ENCODE measurements at places on chromosomes 6 and 20.
A peak's percentile ranks its signal among the peaks of the same experiment; 100 is the strongest.

DNA sequence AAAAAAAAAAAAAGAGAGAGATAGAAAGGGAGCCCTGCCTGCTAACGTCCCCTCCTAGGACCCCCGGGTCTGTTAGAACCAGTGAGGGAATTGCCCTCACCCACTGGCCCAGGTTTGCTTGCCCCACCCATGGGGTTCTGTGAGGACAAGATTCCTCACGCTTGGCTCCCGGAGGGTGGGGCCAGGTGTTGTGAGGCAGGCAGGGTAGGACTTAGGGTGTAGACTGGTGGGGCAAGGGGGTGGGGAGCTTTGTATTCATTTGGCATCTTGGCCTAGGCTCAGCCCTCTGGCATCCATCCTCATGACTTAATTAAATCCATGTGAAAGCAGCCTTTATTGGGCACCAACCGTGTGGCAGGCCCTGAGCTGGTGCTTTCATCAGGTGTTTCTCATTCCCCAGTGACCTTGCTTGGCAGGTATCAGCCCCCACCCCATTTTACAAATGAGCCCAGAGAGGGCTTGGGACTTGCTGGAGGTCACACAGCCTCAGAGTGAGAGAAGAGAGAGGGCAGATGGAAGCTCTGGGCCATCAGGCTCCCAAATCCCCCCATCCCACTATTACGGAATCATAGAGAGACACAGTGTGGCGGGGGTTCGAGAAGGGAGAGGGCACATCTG is 19.0 kb downstream of the RAB44 start:
- no peak for DNase-seq

GRCh38 chr6:111980971-111981840 is 72.7 kb upstream of the CCN6 start:
- peak; percentile 33 for DNase-seq

DNA sequence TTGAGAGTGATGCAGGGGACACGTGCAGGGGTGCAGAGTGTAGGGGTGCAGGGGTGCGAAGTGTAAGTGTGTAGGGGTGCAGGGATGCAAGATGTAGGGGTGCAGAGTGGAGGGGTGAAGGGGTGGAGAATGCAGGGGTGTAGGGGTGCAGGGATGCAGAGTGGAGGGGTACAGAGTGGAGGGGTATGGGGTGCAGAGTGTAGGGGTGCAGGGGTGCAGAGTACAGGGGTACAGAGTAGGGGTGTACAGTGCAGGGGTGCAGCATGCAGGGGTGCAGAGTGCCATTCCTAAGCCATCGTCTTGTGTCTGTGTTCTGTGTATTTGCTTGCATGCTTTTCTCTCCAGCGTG is 345.4 kb downstream of the TAF4 start:
- DNase-seq = no peak

DNA sequence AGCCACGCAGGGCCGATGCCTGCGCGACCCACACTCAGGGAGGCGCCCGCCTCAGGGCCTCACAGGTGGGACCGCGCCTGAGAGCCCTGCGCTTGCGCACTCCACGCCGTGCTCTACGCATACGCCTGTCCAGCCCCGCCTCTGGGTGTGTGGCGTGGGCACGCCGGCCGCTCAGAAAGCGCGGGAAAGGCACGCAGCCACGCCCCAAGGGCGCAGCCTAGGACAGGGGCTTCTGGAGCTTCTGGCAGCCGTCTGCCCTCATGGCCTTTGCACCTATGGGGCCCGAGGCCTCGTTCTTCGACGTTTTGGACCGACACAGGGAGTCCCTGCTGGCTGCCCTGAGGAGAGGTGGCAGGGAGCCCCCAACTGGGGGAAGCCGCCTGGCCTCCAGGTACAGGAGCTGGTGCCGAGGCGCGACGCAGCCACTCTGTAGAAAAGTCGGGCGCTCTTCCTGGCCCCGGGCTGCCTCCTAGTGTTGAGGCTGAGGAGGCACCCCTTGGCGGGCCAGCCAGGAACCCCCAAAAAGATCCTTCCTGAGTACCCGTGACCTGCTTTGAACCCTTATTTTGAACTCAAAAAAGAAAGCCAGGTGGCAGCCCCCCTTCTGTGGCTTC is at the start of gene SPO11:
TSS of gene SPO11 (plus strand) at position 196 of the 614 bp plus-strand sequence. CDS start at position 261, 65 bp downstream.
- DNase-seq = no peak

DNA sequence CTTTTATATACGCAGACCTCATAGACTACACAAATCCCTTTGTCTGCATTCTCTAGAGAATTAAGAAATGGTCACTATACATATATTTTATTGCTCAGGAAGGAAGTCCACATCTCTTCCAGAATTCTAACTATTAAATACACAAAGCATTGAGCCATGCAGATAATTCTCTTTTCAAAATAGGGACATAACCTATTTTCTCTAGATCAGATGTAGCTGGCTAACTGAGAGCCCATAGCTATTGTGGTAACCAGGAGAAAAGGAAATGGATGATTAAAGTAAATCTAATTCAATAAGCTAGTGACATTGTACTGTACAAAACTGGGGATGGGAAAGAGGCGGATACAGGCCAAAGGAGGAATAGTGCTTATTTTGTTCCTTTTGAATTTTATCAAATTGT is 137.2 kb downstream of the BACH2 start:
- no peak for DNase-seq

- DNase-seq = no peak
Measured at GRCh38 chr6:147991961-147992360, 350.7 kb upstream of the SASH1 start.

DNA sequence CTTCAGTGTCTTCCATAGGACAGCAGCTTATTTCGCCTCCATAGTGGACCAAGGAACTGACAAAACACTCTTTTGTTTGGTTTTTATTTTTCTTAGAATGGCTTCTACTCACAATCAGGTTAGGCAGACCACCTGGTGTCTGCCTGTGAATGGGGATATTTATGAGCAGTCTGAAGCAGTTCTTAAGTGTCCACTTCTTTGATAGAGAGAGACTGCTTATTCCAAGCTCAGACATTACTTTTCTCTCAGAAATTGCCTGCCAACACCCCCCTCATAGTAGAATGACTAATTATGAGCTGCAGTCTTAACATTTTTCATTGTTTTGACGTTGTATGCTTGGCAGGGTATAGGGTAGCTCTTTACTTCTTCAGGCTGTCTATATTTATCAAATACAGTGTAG is 174.7 kb downstream of the ZFAND3 start:
- DNase-seq = peak; percentile 35

DNA sequence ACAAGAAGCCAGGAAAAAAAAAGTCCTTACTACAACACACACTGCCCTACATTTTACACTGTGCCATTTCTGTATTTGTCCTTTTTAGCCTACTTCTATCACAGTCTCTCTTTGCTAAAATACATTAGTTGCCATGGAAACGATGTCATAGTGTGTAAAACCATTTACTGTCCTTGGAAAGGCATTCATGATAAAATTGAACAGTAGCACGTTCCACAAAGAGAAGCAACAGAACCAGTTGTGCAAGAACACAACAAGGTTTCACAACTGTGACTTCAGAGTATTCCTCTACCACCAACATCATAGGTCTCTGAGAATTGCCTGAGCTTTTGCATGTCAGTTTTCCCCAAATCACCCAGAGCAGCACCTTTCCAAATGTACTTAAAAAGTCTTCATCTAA is 20.5 kb downstream of the FYN start:
- peak; percentile 35 for DNase-seq

GRCh38 chr6:15449011-15449410 is 203.1 kb downstream of the JARID2 start:
- no peak for DNase-seq

GRCh38 chr20:42701948-42702347 is 487.8 kb downstream of the PTPRT start:
- DNase-seq = peak; percentile 28

GRCh38 chr6:63371104-63371715 is 51.4 kb upstream of the LGSN start:
- DNase-seq = no peak

DNA sequence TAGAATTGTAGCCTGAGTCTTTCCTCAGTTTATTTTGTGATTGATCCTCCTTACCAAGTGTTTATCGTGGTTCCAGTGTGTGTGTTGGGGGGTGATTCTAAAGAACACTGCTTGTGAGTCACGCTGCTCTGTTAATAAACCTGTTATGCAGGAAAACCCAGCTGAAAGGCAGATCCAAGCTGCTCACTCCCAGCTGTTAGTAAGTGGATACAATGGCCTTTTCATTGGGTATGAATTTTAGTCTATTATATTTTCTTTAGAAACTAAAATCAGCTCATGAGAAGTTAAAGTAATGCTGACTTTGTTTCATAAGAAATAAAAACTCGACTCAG is 12.2 kb upstream of the DSTN start:
- peak; percentile 35 for DNase-seq

GRCh38 chr6:20696676-20697075 is 162.4 kb downstream of the CDKAL1 start:
- DNase-seq = no peak

DNA sequence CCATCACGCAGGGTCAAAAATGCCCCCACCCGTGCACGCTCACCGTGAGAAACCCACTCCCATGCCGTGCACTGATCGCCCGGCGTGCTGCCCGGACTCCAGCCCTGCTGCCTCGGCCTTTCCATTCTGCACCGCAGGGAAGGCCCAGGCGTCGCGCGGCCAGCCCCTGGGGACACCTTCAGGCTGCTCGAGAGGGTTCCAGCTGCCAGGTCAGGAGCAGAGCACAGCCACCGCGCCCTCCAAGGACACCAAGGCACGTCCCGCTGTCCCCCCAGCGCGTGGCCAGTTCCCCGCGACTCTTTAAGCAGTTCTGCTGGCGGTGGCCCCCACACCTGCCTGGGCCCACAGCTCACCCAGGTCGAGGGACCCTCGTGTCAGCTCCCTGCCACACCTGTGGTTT is 314.3 kb upstream of the QKI start:
- no peak for DNase-seq

GRCh38 chr6:168648240-168649125 is 207.5 kb downstream of the SMOC2 start:
- peak; percentile 80 for DNase-seq

DNA sequence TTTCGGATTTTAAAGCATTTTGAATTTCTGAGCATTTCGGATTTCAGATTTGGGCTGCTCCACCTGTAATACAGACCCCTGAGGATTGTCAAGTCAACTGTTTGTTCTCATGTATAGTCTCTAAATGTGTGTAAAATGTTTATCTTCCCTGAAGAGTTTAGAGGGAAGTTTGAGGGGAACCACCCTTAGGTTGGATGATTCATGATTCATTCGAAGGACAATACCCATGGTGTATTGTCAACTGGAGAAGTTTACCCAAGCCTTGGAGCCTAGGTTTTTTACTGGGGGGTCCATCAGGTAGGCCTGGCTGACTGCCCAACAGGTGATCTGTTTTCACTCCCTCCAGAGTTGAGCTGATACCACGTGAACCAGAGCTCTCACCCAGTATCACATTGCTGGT is 18.9 kb downstream of the GSTA4 start:
- no peak for DNase-seq

- DNase-seq = no peak
Measured at GRCh38 chr20:50373674-50374286, 136.4 kb upstream of the PTPN1 start.

GRCh38 chr20:47318027-47318585 is 38.4 kb downstream of the ZMYND8 start:
- DNase-seq = peak; percentile 82

GRCh38 chr6:14499841-14500240 is 382.3 kb downstream of the CD83 start:
- peak; percentile 84 for DNase-seq

DNA sequence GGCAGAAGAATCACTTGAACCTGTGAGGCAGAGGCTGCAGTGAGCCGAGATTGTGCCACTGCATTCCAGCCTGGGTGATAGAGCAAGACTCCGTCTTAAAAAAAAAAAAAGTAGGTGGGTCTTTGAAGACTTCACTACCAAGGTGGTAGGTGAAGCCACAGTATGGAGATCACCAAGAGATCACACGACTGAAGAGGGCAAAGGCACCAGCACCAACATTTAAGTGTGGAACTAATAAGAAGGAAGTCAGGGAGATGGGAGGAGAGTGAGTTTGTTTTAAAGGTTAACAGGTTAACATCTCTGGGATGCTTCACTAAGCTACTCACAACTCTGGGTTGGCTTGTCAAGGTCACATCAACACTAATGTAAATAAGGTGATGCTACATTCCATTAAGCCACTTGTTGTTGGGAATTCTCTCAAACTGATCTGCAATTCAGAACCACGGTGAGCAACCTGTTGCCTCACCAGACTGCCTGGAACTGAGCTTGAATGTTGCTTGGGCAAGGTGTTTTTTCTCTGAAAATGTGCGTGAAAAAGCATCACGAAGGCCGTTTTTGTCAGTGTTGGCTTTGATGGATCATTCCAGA is 48.7 kb downstream of the KCTD20 start:
- DNase-seq = no peak

DNA sequence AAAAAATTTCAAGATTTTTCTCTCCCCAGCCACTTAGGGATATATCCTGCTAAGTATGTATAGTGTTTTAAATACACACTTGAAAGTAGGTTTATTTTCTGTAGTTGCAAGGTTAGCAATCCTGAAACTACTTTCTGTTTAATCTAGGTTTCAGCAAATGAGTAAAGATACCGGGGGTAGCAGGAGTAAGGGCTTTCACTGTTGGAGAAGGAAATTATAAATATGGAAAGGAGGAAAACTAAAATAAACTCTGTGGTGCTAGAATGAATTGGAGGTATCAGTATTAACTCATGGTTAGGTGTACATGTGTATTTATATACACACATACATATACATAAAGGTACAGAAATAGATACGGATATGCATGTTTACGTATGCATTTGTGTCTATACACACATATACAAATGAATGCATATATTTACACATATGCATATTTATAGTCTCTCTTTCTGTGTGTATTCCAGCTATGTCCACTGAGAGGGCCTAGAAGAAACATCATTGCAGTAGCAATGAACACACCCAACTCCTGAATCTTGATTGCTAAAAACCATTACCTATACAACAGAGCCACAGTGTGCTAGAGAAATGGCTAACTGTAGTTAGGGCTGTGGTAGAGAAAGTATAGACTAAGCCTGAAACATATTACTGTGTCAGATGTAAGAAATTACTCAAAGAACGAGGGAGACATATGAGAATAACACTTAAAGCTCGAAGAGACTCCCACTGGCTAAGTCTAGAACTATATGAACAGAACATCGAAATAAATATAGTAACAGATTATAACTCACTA is 95.9 kb upstream of the EMILIN3 start:
- DNase-seq = no peak

GRCh38 chr6:40307712-40308111 is 279.5 kb downstream of the LRFN2 start:
- no peak for DNase-seq

- DNase-seq = no peak
Measured at GRCh38 chr6:128500014-128500413, 20.4 kb downstream of the PTPRK start.

GRCh38 chr6:112710710-112711109 is 363.6 kb downstream of the RFPL4B start:
- no peak for DNase-seq

DNA sequence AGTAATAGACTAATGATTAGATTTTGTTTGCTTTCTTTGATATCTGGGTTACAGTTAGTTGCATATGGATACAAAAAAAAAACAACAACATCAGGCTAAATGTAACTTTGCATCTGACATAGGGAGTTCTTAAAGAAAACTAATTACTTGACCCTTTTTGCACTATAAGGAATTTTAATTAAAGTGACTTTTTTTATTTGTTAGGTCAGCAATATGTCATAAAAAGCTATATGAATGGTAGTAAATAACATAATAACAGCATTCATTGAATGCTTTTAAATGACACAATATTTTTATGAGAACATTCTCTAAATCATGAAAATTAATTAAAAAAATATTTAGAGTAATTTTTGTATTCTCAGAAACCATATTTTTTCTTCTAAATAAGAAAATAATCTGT is 183.6 kb downstream of the GRIK2 start:
- DNase-seq = no peak
